CD4-positive, alpha-beta T cell treated with Interleukin-6 at 100 ng/mL for 8 hours (primary cell): ENCODE measurements at places on chromosomes 2 and 18.

DNA sequence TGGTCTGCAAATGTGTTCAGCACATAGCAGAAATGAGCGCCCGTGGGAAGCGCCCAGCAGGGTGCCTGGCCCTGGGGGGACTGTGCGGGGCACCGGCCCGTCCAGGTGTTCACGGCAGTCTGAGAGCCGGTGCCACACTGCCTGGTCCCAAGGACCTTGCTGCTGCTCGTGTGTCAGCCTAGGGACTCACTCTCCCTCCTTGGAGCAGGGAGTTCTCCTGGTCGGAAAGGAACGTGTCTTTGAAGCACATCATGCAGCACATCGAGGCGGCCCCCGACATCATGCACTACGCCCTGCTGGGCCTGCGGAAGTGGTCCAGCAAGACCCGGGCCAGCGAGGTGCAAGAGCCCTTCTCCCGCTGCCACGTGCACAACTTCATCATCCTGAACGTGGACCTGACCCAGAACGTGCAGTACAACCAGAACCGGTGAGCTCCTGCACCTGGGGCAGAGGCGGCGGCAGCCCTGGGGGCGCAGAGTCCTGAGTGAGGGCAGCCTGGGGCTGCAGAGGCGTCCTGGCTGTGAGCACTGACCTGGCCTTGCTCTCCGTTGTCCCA, 36.0 kb downstream of the NTSR2 start:
- no peak for DNase-seq

- DNase-seq: no peak
These were observed 165.4 kb upstream of the ALPP start for GRCh38 chr2:232213176-232213575.

GRCh38 chr2:25129901-25130520, 38.4 kb downstream of the POMC start:
- DNase-seq: no peak

- no peak for DNase-seq
These were observed 94.3 kb upstream of the ZNF516 start for GRCh38 chr18:76589316-76589715.

- DNase-seq: no peak
These were observed 151.4 kb downstream of the LRRTM1 start for GRCh38 chr2:80153151-80153550.

DNA sequence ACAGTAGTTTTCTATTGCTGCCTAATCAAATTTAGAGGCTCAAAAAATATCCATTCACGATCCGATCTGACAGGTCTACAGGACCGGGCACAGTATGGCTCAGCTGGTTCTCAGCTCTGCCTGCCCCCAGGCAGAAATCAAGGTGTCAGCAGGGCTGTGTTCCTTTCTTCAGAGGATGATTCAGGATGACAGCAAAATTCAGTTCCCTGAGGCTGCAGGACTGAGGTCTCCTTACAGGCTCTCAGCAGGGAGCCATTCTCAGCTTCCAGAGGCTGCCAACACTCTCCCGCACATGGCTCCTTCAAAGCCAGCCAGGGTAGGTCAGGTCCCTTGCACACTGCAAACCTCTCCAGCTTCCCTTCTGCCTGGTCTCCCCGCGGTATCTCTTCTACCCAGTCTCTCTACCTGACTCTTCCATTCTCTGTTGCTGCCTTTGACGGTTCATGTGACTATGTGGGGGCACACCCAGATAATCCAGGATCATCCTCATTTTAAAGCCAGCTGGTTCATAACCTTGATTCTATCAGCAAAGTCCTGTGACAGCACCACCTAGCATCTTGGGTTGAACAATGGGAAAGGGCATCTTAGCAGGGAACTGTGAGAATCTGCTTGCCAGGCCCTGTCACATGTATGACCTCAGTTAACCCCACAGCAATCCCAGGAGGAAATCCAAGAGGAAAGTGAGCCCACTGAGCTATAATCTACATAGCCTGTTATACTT, 50.4 kb downstream of the UXS1 start:
- no peak for DNase-seq

- no peak for DNase-seq
These were observed 322.9 kb upstream of the KCNJ3 start for GRCh38 chr2:154375579-154375931.

- no peak for DNase-seq
These were observed 247.5 kb downstream of the PTH2R start for GRCh38 chr2:208654056-208654455.

GRCh38 chr2:42928161-42928691, 135.8 kb upstream of the HAAO start:
- no peak for DNase-seq

DNA sequence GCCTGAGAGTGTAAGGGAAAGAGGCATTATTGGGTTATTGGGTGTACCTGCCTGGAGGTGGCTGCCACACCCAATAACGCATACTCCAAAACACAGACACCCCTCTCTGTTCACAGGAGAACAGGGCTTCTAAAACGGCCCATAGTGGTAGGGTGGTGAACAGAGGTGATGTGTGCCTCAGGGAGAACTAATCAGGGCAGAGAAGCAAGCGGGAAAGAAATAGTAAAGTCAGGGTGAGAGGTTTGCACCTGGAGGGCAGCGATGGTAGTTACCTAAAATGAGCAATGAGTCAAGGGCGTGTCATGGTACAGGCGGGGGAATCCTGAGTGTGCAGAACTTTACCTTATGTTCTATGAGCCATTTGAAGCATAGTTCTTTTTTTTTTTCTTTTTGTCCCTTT, 21.6 kb upstream of the VPS4B start:
- no peak for DNase-seq

GRCh38 chr2:19786408-19787058, 115.2 kb downstream of the TTC32 start:
- DNase-seq: no peak

DNA sequence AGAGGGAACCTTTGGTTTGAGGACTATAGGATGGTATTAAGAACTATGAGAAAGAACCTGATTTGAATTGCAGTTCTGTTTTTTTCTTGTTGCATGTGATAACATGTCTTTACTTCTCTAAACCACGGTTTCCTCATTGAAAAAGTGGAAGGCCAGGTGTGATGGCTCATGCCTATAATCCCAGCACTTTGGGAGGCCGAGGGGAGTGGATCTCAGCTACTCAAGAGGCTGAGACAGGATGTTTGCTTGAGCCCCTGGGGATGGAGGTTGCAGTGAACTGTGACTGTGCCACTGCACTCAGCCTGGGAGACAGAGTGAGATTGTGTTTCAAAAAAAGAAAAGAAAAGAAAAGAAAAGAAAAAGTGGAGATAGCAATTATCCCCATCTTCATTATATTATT, 32.3 kb downstream of the SCN9A start:
- DNase-seq: no peak

GRCh38 chr2:210263841-210264240, 38.6 kb upstream of the ACADL start:
- no peak for DNase-seq

- DNase-seq: no peak
These were observed 324.1 kb upstream of the THUMPD2 start for GRCh38 chr2:40103163-40103562.

GRCh38 chr2:192197357-192197756, 2.6 kb upstream of the TMEFF2 start:
- no peak for DNase-seq

DNA sequence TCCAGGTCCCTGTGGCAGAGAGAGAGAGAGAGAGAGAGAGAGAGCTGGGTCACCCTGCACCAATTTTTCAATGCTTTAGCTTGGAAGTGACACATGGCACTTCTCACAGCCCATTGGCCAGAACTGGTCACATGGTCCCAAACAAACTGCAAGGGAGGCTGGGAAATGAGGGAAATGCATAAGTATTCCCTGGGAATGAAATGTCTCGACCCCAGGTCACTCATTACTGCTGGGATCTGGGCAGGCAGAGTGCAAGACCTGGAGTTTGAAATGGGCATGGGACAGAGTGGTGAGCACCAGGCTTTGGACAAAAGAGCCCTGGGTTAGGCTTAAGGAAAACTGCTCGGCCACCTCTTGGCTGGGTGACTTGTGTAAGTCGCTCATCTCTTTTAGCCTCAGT, 37.0 kb downstream of the SMAD7 start:
- no peak for DNase-seq

DNA sequence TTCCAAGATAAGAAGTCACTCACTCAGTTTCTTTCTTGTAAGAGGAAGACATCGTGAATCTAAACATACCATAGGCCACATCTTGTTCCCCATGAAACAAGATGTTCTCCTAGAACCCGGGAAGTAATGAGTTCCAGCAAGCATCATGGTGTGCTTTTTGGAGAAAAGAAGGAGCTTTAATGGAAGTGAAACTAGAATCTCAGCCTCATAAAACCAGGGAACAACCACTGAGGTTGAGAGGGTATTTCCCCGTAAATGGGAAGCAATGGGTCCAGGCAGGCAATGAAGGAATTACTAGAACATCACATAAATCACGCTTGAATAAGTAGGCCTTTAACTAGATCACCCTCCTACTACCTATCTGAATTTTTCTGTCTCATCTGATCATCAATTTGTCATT, 40.3 kb downstream of the PSTPIP2 start:
- DNase-seq: no peak

DNA sequence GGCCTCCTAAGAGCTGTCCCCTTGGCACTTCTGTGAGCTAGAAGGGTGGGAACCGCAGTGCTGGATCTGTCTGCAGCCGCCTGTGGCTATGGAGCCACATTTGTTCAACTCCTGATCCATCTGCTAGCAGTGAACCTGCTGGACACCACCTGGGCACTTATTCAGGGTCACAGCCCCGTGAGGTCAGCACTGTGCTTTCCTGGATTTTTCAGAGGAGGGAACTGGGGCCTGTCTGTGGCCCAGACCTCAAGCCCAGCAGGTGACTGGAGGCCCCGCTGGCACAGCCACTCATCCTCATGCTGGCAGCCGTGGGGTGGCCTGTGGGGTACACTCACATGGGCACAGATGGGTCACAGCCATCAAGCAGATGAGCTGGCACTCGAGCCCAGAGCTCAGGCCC, 155.3 kb downstream of the TFCP2L1 start:
- DNase-seq: no peak

DNA sequence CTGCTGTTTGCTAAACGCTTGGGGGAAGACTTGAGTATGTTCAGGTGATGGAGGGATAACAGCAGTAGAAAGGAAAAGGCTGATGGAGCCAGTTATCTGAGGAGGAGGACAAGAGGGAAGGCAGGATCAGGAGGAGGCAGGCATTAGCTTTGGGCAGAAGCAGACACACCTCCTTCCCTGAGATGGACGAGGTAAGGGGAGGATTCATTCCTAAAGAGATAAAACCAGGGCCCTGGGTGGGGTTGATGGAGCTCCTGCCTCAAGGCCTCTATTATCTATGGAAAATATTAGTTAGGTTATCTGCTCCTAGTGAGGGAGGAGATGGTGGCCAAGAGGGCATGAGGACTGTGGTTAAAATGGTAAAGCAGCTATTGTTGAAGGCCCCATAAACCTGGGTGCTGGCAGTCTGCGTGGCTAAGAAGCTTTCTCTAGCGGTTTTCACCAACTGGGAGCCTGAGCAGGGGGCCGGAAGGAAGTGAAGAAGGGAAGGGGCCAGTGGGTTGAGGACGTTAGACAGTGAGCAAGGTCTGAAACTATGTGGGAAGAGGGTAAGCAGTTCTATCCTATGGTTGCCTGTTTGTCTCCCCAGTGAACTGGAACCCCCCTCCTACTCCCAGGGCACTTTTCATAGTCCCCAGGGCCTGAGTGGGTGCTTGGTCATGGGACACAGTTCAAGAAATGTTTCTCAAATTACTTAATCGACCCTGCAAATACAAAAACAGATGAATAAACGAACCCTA, 56.6 kb upstream of the HK2 start:
- DNase-seq: no peak

- DNase-seq: no peak
These were observed 11.4 kb upstream of the CIDEA start for GRCh38 chr18:12242658-12243260.

DNA sequence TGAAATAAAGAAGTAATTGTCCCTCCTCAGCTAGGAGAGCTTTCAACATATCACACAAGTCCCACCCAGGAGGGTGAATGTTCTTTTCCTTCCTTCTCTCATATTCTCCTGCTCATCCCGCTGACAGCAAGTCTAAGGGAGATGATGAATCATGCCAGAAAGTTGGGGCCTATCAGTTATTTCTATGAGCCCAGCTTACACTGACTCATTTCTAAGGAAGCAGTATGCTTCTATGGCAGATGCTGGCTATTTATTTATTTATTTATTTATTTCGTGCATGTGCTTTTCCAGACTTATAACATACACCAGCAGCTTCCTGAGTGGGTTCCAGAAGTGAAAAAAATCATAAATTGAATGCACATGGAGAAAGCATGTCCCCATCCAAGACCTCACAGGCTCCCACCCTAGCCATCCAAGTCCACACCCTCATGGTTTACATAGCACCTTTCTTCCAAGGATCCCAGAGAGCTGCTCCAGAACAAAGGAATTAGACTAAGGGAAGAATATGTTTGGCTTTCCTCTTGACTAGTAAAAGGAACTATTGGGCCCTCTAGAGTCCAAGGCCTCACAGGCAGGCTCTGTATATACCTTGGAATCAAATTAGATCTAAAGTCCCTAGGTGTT, 1074.2 kb upstream of the ZEB2 start:
- DNase-seq: no peak

DNA sequence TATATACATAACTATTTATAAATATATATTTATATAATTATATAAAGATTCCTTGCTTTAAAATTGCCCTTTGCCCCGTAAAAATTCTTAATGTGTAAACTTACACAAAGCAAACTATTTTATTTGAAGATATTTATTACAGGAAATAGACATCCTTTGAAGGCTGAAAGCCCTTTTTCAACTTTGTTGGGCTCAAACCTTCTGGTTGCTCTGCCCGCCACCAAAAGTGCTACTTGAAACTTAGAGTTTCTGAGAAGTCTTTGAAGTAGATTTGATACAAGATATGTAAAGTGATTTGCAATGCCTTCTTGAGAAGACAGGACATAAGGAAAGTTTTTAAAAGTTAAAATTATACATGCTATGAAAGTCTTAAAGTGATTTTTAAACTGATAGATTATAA, 36.6 kb upstream of the METAP1D start:
- no peak for DNase-seq

- no peak for DNase-seq
These were observed 669.4 kb downstream of the IRS1 start for GRCh38 chr2:226130192-226130591.

DNA sequence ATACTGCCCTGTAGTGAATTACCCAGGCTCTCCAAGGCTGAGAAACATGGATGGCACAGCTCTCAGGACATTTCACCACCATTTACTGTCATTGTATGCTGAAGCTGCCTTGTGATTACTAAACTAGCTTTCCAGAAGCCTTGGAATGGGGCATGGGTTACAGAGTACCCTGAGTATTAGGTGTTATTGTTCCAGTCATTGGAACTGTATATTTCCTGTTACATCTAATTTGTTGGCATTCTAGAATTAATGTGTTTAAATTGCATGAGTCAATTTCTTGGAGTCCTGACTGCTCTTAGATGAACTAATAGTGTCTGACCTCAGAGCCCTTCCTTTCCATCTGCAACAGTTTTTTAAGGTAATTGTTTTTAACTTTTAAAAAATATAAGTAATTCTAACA, 9.0 kb downstream of the DGUOK start:
- DNase-seq: no peak

DNA sequence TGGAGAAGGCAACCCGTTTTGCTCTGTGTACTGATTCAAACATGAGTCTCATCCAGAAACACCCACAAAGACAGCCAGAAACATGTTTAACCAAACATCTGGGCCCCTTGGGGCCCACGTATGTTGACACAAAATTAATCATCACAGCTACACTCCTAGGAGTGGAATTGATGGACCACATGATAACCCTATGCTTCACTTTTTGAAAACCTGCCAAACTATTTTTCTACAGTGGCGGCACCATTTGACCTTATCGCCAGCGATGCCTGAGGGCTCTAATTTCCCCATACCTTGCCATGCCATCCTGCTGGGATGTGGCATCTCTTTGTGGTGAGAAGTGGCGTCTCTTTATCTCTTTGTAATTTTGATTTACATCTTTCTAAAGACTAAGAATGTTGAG, 38.5 kb downstream of the PSMG2 start:
- no peak for DNase-seq
